ENCODE measurements at places on chromosomes 12 and 14.

- DNase-seq: no peak
These were observed 83.7 kb downstream of the NINJ2 start for GRCh38 chr12:579420-580110.

DNA sequence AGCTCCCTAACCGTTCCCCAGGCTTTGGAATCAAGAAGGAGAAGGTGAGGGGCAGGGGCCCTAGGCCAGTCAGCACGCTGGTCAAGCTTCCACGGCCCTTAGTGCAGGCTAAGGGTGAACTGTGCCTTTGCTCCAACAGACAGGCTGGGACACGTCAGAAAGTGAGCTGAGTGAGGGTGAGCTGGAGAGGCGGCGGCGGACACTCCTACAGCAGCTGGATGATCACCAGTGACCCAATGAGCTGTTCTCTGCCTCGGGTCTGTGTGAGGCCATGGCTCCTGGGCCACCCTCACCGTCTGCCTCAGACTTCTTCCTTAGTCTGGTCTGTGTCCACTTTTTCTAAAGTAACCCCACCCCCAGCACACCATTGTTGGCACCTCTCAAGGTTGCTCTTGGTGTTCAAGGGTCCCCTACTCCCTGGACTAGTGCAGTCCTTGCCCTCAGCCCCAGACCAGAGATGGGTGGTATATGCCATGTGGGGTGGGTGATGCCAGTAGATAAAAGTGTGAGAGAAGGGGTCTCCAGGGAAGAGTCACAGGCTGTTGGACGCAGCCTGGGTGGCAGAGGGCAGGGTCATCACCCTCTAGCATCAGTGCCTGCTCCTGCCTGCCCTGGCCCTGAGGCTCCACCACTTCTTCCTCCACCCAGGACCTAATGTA, 20.7 kb downstream of the PRPF40B start:
- DNase-seq: no peak

- no peak for DNase-seq
These were observed 10.5 kb downstream of the RASSF9 start for GRCh38 chr12:85825746-85826145.

DNA sequence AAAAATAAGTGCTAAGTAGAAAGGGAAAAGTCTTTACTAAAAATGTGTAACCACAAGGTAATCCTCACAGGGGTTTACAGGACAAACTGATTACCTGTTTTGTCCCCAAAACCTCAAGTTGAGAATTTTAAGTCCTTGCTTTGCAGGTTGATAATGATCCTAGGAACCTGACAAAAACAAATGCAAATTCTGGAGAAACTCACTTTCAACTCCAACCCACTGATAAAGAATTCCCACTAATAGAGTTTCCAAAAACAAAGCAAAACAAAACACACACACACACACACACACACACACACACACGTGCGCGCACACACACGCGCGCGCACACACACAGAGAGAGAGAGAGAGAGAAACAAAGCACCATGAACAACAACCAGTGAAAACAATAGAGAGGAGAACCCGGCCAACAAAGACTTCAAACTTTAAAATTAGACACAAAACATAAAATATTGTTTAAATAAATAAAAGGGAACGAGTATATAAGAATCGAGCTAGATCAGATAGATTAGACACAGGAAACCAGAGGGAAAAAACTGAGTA, 187.0 kb upstream of the FOXN3 start:
- DNase-seq: no peak

All from adrenal gland (tissue), 19 donors.